A172 (cell line): ENCODE measurements at places on chromosomes 3 and 15. TPM values are rescaled to one million over a fixed set of nuclear protein-coding genes. Genes with fewer than 3 reads are reported as not detected.

- DNase-seq, result peak; percentile 99
Measured at GRCh38 chr3:125128861-125129501, 73.2 kb upstream of the HEG1 start.

DNA sequence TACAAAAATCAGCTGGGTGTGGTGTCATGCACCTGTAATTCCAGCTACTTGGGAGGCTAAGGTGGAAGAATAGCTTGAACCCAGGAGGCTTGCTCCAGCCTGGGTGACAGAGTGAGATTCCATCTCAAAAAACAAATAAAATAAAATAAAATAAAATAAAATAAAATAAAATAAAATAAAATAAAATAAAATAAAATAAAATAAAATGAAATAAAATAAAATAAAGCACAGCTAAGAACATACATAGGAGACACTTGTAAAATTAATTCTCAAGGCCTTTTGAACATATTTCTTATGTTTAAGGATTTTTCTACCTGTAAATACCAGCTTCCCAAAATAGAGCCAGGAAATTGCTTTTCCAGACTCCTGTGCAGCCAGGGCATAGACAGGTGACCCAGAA is 703.0 kb downstream of the ZPLD1 start:
- no peak for DNase-seq

- DNase-seq, result no peak
Measured at GRCh38 chr15:50192926-50193620, 11.1 kb downstream of the SLC27A2 start.

DNA sequence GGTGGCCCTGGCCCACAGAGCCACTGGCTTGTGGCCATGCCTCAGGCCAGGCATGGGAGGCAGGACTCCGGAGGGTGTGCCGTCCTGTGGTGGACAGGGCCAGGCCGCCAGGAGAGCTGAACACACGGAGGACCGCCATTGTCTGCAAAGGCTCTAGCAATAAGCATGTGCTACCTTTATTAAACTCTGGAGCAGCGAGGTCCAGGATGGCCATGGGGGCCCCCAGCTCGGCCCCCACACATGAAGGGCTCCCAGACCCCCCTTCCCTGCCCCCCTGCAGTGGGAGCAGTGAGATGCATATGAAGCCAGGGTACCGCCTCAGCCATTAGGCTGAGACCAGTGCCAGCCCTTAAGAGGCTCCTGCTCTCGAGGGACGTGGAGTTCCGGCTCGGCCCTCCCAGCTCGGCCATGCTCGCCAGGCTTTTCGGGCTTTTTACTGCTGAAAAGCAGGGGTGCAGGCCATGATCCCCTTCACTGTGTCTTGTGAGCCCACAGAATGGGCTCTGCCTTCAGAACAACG is 2.7 kb downstream of the AMIGO3 start:
- no peak for DNase-seq

- no peak for DNase-seq
Measured at GRCh38 chr3:34238407-34238806, 440.0 kb downstream of the PDCD6IP start.

- DNase-seq, result no peak
Measured at GRCh38 chr3:4735243-4735642, 242.1 kb downstream of the ITPR1 start.

- no peak for DNase-seq
Measured at GRCh38 chr15:92611995-92612745, 43.4 kb downstream of the FAM174B start.

DNA sequence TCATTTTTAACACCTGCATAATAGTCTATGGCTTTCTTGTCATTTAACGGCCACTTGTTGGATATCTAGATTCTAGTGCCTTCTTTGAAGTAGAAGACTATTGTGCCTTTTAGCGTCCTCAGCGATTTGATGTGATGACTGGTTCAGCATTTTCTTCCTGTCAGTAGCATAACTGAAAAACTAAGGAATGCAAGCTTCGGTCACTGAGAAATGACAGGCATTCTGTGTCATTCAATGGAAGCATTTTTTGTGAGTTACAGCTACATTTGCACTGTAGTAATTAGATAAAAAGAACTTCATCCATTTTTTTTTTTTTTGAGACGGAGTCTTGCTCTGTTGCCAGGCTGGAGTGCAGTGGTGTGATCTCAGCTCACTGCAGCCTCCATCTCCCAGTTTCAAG is 10.3 kb downstream of the NEK11 start:
- DNase-seq, result no peak

DNA sequence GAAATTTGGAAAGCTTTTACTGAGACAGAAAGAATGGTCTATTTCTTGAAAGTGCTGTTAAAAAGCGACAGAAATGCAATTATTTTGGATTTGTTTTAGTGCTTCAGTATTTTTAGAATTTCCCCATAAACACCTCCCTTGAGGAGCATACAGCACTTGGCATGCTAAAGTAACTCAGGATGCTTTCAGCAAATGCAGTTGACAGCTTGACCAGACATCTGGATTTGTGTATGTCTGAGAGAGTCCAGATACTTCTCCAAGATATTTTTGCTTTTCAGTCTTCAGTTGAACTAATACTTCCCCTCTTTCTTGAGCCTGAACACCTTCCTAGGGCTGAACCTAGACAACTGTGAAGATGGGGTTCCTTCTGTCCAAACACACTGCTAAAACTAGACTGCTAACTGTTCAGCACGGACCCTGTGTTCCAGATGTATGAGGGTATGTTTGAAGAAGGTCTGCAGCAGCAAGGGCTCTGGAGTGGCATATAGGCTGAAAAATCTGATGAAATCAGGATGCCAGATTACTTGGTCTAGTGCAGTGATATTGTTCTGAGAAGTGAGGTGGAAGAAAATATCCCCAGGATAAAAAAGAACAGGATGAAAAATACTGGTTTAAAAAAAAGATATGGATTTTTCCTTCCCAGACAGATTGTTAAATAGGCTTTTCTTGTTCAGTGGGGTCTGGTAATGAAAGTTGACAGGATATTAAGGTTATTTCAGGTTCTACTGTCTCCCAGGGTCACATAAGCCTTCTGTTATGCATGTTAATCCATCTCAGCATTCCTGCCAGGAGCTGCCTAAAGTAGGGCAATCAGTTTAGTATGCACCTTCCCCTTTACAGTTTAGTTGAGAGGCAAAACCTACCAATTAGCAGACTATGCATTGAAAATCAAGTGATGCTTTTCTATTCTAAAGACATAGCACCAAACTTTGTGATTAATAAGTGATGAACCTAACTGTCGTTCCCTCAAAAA is 516.9 kb upstream of the TBL1XR1 start:
- DNase-seq, result no peak

DNA sequence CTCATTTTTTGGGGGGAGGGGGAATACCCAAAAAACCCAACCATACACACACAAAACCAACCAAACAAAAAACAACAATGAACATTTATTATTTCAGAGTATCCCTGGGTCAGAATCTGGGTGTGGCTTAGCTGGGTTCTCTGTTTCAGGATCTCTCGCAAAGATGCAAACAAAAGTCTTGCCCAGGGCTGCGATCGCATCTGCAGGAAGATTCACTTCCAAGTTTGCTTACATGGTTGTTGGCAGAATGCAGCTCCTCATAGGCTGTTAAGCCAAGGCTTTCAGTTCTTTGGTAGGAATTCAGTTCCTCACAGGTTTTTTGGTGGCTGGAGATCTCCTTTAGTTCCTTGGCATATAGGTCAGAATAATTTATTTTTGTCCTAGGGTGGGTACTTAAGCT is 13.7 kb upstream of the ARIH1 start:
- no peak for DNase-seq

GRCh38 chr3:69588170-69588569 is 151.1 kb upstream of the MITF start:
- DNase-seq, result no peak

GRCh38 chr3:59422312-59422711 is 372.5 kb upstream of the CFAP20DC start:
- DNase-seq, result peak; percentile 25

The PAK6 gene
- total RNA-seq, result 0.17 and 0.43 TPM in 2 replicates

The FURIN gene
- total RNA-seq, result 56.1 and 60.0 TPM in 2 replicates

The ADGRG7 gene
- total RNA-seq, result not detected in 2 replicates

The EXOSC7 gene
- 62.5 and 65.0 TPM in 2 replicates for total RNA-seq
